Neuronal stem cell (in vitro differentiated cells): ENCODE measurements at places on chromosomes 6 and 20.

- no peak for DNase-seq
Observed at GRCh38 chr6:124052120-124052519, 248.5 kb downstream of the NKAIN2 start.

DNA sequence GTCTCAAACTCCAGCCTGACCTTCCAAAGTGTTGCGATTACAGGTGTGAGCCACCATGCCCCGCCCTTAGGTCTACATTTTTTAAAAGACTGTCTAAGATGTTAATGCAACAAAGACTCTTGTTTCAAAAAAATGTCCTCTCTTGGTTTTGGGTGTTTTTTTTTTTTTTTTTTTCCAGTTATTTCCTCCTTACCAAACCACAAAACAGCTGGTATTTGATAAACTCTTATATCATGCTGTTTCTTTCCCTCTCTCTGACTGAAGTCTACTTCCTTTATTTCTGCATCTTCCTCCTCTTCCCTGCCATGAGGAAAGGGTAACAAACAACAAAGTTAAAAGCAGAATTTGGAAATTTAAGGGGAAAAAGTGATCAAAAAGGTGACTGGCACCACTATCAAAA lies 21.2 kb downstream of the STK38 start:
- no peak for DNase-seq

DNA sequence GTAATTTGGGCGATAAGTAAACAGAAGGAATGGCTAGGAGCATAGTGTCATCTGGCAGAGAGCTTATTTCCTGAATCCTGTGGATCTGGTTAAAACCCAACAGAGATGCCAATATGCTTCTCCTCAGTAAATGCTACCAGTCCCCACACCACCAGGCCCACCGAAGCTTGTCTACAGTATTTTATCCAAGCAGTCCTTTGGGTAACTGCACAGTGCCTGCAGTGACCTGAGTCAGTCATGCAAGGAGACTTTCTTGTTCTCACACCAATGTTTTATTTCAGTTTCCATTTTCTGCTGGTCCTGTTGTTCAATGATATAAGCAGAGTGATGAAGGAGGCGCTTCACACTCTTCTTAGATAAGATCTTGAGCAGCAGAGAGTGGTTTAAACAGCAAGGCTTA lies 326.3 kb downstream of the RIMS1 start:
- no peak for DNase-seq

DNA sequence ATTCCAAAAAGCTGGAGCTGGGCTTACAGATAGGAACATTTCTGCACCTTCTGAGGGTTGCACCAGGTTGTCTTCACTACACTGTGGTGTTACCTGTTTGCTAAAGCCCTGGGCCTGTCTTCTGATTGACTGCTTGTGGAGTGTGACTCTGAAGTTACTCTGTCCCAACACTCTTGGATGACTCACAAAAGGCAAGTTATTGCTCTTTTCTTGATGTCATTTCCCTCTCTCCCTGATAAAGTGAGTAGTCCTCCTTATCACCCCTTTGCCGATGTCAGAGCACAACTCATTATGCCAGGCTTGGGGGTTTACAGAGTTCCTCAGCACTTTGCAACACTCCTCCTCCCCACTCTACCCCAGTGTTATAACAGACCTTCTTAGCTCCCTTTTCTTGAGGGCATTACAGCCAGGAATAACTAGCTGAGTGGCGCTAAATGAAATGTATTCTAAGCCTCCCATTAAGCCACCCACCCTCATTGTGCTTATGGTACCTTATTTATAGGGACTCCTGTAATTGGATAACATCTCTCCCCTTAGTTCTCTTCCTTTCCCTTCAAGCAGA lies 36.1 kb upstream of the NKX2-4 start:
- DNase-seq, result no peak

GRCh38 chr20:30593572-30593971 lies 663.9 kb upstream of the DEFB115 start:
- no peak for DNase-seq

GRCh38 chr20:50376888-50377459 lies 133.2 kb upstream of the PTPN1 start:
- no peak for DNase-seq

DNA sequence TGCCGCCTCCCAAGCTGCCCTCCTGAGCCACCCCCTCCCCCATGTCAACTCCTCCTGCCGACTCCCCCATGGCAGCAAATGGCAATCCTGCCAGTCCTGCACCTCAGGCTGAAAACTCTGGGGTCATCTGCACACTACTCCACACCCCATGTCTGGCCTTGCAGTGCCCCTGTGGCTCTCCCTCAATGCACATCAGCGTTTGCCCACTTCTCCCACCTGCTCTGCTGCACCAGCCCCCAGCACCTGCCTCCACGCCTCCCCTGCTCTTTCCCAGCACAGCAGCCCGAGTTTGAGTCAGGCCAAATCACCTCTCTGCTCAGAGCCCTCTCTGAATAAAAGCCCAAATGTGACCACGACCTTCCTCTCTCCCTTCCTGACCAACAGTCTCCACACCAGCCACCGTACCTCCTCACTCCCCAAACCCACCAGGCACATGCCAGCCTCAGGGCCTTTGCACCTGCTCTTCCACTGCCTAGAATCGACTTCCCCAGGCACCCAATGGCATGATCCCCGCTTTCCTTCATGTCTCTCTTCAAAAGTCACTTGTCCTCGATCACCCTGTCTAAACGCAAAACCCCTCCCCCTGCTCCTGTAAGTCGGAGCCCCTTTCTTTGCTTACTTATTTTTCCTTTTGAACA lies 4.3 kb downstream of the PXDC1 start:
- no peak for DNase-seq

GRCh38 chr20:59662161-59662560 lies 57.8 kb downstream of the PHACTR3 start:
- no peak for DNase-seq

- DNase-seq, result no peak
Observed at GRCh38 chr20:1094751-1095150, 23.7 kb upstream of the PSMF1 start.

- no peak for DNase-seq
Observed at GRCh38 chr6:49087369-49087768, 375.7 kb downstream of the MMUT start.

GRCh38 chr6:11606332-11606731 lies 68.8 kb downstream of the TMEM170B start:
- no peak for DNase-seq
